T1000 (cell line): ENCODE measurements at places on chromosomes 13 and 19.

DNA sequence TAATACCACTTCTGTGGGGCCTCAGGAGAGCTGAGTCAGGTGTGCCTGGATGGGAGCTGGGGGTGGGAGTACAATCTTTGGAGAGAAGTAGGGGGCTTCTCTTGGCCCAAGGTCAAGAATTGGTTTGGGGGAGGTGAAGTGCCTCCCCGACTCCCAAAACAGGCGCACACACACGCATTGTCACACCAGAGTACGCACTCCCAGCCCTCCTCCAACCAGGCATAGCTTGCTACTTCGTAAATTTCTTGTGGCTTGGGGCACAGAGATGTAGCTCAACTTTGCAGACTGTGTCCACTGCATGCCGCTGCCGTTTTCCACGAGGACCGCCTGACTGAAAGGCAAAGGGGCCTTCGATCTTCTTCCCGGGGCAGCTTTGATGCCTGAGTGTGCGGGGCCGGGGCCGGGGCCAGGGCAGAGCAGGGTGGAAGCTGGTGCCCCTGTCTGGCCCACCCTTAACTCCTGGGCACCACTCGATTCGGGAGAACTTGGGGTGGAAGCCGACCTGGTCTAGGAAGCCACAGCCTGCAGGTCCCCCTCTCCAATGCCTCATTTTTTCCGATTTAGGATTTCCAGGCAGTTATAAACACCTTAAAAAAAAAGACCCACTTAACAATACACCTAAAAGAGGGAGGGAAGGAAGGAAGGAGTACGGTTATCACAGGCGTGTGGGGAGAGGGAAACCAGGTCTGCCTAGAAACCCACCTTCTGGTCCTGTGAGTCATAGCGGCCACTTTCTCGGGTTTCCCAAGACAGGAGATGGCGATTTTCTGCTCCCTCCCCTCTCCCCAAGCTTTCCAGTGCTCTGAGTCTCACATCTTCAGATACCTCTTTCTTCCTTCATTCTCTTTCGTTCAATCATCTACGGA lies 5.8 kb upstream of the TSHZ3 start:
- no peak for DNase-seq

DNA sequence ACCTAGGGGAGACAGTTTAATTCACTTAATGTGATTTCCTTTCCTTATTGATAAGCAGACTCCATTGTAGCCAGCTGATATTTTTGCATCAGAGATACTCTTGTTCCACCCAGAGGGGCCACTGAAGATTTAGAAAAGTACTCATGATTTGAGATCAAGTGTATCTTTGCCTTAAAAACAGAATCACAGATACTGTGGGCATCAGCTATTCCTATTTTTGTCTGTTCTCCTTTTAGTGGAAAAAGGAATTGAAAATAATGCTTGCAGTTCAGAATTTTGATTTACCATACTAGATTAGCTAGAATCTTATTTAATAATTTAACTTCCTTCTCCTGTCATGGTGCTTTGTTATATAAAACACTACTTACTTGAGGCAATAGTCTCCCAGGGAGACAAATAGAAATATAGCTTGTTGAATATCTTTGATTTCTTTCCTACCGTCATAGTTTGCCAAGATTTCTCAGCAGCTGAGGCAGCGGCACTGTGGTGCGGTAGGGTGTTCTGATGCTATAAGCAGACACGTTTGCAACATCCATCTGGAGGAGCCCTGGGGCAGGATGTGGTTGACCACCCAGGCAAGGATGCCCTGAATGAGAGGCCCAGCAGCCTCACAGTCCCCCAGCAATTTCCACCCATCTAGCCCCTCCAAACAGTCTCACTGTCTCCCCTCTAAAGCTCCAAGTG lies 47.0 kb upstream of the RAP2A start:
- DNase-seq: no peak

- DNase-seq: no peak
These were observed 387.6 kb downstream of the SLITRK6 start for GRCh38 chr13:85411591-85411990.

DNA sequence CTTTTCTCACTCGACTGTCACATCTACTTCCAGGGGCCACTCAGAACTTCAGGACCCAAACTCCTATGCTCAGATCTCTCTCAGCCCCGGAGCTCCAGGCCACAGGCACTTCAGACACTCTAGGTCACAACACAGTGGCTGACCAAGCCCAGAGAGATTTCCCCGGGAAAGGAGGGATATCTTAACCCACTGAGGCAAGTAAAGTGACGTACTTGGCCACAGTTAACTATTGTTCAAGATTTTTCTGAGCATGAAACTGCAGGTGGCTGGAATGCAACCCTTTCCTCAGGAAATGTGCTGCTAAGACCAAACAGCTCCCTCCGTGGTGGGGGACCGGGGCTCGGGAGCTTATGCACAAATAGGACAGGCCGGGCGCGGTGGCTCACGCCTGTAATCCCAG lies 23.9 kb downstream of the OPA3 start:
- DNase-seq: no peak

GRCh38 chr19:6204212-6204611 lies 68.7 kb downstream of the ACSBG2 start:
- DNase-seq: no peak

DNA sequence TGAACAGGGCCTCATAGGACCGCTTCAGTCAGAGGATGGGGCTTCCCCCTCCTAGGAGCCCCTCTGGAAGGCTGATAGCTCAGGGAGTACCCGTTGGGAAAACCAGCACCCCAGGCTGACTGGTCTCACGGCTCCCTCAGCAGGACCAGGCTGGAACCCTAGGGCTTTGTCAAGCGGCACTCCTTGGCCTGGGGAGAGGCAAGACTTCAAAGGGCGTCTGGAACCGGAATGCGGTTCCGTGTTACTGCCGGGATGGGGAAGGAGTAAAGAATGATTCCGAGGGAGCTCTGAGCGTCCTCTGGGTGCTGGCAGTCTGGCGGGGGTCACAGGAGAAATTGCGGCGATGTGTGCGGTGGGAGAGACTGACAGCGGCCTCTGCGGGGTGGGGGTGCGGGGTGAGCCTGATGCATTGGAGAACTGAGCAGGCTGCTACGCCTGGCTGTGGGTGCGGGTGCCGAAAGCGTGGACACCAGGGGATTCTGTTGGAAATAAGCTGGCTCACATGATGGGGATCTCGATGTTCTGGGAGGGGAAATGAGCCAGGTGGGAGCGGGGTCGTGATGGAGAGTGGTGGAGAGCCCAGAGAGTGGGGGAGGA lies 1.9 kb downstream of the COX6B2 start:
- no peak for DNase-seq

DNA sequence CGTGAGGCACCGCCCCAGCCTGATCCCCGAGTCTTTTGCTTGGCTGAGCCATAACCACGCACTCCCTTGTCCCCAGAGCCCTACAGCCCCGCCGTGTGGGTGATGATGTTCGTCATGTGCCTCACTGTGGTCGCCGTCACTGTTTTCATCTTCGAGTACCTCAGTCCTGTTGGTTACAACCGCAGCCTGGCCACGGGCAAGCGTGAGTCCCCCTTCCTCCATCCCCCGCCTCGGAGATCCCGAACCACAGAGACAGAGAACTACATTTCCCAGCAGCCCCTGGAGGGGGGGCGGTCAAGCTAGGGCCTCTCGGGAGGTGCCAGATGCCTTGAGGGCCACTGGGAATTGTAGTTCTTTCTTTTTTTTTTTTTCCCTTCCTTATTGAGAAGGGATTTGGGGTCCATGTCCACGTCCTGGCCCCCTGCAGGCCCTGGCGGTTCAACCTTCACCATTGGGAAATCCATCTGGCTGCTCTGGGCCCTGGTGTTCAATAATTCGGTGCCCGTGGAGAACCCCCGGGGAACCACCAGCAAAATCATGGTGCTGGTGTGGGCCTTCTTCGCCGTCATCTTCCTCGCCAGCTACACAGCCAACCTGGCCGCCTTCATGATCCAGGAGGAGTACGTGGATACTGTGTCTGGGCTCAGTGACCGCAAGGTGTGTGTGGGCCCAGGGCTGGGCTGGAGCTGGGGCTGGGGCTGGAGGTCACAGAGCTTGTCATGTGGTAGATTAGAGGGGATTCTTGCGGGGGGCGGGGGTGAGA lies 25.9 kb downstream of the GRIN2D start:
- no peak for DNase-seq

DNA sequence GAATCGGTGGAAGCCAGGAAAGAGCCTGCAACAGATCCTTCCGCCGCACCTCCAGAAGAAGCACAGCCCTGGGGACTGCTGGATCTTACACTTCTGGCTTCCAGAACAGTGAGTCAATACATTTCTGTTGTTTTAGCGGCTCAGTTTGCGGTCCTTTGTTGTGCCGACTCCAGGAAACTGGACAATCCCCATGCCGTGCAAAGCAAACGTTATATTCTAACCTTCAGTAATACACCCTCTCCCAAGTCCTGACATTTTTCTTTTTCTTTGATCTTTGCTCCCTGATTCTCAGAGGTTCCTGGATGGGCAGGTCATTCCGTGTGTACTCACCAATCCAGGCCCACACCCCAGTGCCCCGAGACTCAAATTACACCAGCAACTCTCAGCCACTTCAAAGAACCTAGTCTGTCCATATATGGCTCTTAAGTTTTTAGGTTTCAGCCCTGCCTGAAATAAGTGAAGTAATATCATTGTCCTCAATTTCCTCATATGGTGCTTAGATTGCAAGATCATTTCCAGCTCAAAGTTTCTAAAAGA lies 387.1 kb upstream of the SGCG start:
- DNase-seq: no peak

GRCh38 chr13:31919241-31919640 lies 112.3 kb upstream of the FRY start:
- no peak for DNase-seq

GRCh38 chr19:6997679-6998445 lies 23.4 kb downstream of the MBD3L2B start:
- DNase-seq: no peak

- DNase-seq: no peak
These were observed 330.1 kb downstream of the DLEU7 start for GRCh38 chr13:50513300-50513877.

- DNase-seq: no peak
These were observed 88.6 kb downstream of the DPF1 start for GRCh38 chr19:38135150-38135998.

- DNase-seq: no peak
These were observed 1.2 kb downstream of the EEF2 start for GRCh38 chr19:3983936-3984583.

DNA sequence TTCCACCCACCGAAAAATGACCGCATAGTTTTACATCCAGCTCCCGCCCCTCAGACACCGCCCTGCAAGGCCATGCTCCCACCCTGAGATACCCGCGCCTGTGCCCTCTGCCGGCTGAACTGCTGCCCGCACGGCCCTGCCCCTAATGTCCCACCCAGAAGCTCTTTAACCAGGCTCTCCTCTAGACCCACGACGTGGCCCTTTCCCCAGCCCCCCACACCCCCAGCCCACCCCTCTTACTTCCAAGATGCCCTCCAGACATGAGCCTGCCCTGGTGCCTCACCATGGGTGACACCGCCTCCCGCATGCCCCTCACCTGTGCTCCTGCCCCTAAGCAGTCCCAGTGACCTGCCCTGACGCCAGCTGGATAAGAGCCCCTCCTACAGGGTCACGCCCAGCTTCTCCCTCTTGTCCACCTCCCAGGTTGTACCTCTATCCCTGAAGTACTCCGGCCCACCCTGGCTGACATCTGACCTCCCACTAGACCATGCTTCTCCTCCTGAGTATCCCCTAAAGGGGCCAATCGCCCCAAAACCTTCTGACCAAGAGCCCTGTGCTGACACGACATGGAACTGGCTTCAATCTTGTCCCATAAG lies 51.2 kb downstream of the COLGALT1 start:
- no peak for DNase-seq

DNA sequence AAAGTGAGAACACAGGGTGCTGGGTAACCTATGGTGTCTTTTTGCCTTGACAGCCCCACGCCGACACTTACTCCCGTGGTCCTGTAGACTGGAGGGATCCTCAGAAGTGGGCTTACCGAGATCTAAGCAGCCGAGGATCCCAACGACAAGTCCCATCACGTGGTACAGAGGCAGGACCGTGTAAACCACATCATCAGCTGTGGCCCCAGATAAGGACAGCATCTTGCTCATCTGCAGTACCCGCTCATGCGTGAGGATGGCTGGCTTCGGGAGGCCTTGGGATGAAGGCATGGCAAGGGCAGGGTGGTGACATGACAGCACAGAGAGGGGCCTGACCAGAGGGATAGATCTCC lies 2.1 kb downstream of the SLC27A5 start:
- DNase-seq: no peak

- DNase-seq: no peak
These were observed 778 bp downstream of the MUC16 start for GRCh38 chr19:9009431-9009830.

DNA sequence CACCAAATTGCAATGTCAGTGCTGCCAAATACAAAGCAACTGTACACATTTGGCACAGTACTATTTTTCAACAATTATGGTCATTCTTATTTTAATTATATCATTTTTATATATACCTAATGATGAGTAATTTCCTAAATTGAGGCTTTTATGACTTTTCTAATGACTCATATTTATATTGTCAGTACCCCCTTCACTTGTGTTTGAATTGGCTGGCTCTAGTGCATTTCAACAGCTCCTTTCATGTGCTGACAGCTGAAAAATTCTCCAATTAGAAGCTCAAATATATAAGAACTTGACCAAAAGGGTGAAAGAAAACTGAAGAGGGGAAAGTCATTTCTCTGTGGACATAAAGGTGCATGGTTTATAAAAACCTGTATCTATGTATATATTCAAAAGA lies 263.3 kb downstream of the SLITRK1 start:
- no peak for DNase-seq

DNA sequence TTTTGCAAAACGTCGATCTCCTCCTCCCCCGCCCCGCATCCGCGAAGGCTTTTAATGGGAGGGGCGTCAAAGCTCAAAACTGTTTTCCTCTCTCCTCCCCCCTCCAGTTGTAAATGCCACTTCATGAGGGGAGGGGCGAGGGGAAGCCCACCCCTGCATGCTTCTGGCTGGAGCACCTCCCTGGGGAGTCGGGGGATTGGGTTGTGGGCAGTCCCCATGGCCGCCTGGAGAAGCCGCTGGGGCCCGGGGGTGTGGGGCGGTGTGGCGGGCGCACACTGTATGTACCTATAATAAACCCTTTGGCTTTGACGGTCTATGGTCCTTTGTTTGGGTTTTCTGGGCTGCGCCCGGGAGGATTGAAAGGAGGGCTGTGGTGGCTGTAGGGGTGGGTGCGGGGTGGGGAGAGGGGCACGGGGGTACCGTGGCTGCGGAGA lies 505 bp upstream of the SHKBP1 start:
- no peak for DNase-seq

DNA sequence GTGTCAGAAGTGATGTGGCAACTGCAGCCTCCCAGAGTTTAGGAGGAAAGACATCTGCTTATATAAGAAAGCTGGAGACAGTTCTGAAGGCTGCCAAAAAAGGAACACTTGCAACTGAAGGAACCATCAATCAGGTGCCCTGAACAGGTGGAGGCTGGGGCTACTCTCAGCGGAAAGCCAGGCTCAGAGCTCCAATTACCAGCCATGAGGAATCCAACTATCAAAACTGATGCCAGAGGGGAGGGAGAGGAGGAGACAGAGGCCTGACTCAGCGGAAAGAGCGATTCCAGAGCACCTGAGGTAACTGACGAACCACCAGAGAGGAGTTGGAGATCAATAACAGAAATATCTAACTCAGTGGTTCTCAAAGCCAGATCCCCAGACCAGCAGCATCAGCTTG lies 24.3 kb downstream of the LEUTX start:
- no peak for DNase-seq

GRCh38 chr19:9923440-9923839 lies 12.9 kb downstream of the OLFM2 start:
- no peak for DNase-seq
